ENCODE measurements at places on chromosomes 13 and 19. TPM values are rescaled to one million over a fixed set of nuclear protein-coding genes. Genes with fewer than 3 reads are reported as not detected.

The HDGFL2 gene
- total RNA-seq = 70.1 TPM

The FCHO1 gene
- 1.00 TPM for total RNA-seq

The CCL25 gene
- not detected for total RNA-seq

The ADM5 gene
- total RNA-seq = 0.66 TPM

The SIGLEC8 gene
- not detected for total RNA-seq

The CEACAM16 gene
- total RNA-seq = not detected

The RXFP2 gene
- not detected for total RNA-seq

The KLHL1 gene
- not detected for total RNA-seq

The ZNF575 gene
- total RNA-seq = 0.37 TPM

The KLK10 gene
- not detected for total RNA-seq

The URAD gene
- total RNA-seq = not detected

The CERS1 gene
- 1.1 TPM for total RNA-seq

The PRDX2 gene
- total RNA-seq = 232 TPM

The CACNG7 gene
- not detected for total RNA-seq

The SIGLEC10 gene
- not detected for total RNA-seq

The ZNF560 gene
- 0.75 TPM for total RNA-seq

The SIGLEC5 gene
- not detected for total RNA-seq

The OR7D2 gene
- total RNA-seq = under 0.01 TPM

The ODAD3 gene
- 0.37 TPM for total RNA-seq

The UNC13A gene
- 0.44 TPM for total RNA-seq

The ALG5 gene
- total RNA-seq = 51.0 TPM

The ZNF540 gene
- 0.50 TPM for total RNA-seq

The LILRA5 gene
- total RNA-seq = not detected

The RYR1 gene
- 0.11 TPM for total RNA-seq

The KRTDAP gene
- not detected for total RNA-seq
